IMR-90 (cell line): ENCODE measurements at places on chromosomes 1 and 21. TPM values are rescaled to one million over a fixed set of nuclear protein-coding genes. Genes with fewer than 3 reads are reported as not detected.

ALX3 gene
- total RNA-seq: not detected in 2 replicates

OR6K3 gene
- not detected in 2 replicates for total RNA-seq

C1orf87 gene
- not detected in 2 replicates for total RNA-seq

WDR64 gene
- not detected in 2 replicates for total RNA-seq

APOBEC4 gene
- total RNA-seq: not detected in 2 replicates

GCSAML gene
- total RNA-seq: not detected in 2 replicates

SLC16A4 gene
- total RNA-seq: 65.2 and 73.0 TPM in 2 replicates

HTR6 gene
- total RNA-seq: not detected in 2 replicates

CNIH4 gene
- total RNA-seq: 73.1 and 105 TPM in 2 replicates

FCRL4 gene
- total RNA-seq: not detected in 2 replicates

ZNF644 gene
- total RNA-seq: 45.3 and 66.7 TPM in 2 replicates

UMODL1 gene
- total RNA-seq: not detected in 2 replicates

LCE1F gene
- total RNA-seq: not detected in 2 replicates

CD1D gene
- not detected in 2 replicates for total RNA-seq

UTS2 gene
- not detected in 2 replicates for total RNA-seq

TP73 gene
- not detected in 2 replicates for total RNA-seq

PLA2G2C gene
- not detected in 2 replicates for total RNA-seq

FMO2 gene
- under 0.01 TPM in 2 replicates for total RNA-seq

ZNF593OS gene
- not detected in 2 replicates for total RNA-seq

TTC22 gene
- total RNA-seq: not detected in 2 replicates

CCDC185 gene
- total RNA-seq: not detected in 2 replicates

MSH4 gene
- under 0.01 TPM in 2 replicates for total RNA-seq

CNIH3 gene
- total RNA-seq: 2.0 and 3.1 TPM in 2 replicates

C1orf226 gene
- under 0.01 TPM in 1 of 2 replicates, not detected in the other for total RNA-seq

GABRD gene
- not detected in 2 replicates for total RNA-seq

CCDC17 gene
- 0.18 and 0.56 TPM in 2 replicates for total RNA-seq

FALEC gene
- total RNA-seq: not detected in 2 replicates

DMRTA2 gene
- total RNA-seq: not detected in 2 replicates

KCNAB2 gene
- total RNA-seq: 1.1 and 1.3 TPM in 2 replicates

PBX1 gene
- total RNA-seq: 17.5 and 17.9 TPM in 2 replicates

TBX19 gene
- total RNA-seq: 0.18 and 0.28 TPM in 2 replicates

C21orf58 gene
- total RNA-seq: 2.5 and 2.7 TPM in 2 replicates

GBP7 gene
- total RNA-seq: not detected in 2 replicates

KPRP gene
- not detected in 2 replicates for total RNA-seq

MOB3C gene
- total RNA-seq: 6.4 and 7.3 TPM in 2 replicates

ZBTB8OS gene
- 31.0 and 59.2 TPM in 2 replicates for total RNA-seq

TBX15 gene
- not detected in 2 replicates for total RNA-seq

VAV3 gene
- 0.18 and 0.28 TPM in 2 replicates for total RNA-seq

MXRA8 gene
- 92.5 and 97.8 TPM in 2 replicates for total RNA-seq
